ENCODE measurements at places on chromosomes 3 and 15. TPM values are rescaled to one million over a fixed set of nuclear protein-coding genes. Genes with fewer than 3 reads are reported as not detected.

Gene CAMK1
- 40.4 TPM for total RNA-seq

Gene OR4M2
- not detected for total RNA-seq

DNA sequence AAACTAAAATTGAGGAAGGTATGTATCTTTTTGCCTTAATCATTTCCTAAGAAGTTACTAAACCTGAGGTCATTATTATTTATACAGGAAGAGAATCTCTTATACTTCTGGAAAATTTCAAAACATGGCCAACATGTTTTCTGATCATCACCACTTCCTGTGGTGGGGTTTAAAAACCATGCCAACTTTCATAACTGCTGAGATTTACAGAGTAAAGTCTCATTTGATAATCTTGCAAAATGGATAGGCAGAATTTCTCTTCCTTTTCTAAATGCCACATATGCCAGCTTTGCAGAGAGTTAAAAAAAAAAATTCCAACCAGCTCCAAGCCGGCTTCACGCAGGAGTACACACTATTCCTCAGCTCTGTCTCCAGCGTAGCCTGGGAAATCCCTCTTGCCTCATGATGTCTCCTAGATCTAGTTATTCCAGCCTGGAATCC is 124.3 kb upstream of the SPRED1 start:
- peak; percentile 68 for DNase-seq

DNA sequence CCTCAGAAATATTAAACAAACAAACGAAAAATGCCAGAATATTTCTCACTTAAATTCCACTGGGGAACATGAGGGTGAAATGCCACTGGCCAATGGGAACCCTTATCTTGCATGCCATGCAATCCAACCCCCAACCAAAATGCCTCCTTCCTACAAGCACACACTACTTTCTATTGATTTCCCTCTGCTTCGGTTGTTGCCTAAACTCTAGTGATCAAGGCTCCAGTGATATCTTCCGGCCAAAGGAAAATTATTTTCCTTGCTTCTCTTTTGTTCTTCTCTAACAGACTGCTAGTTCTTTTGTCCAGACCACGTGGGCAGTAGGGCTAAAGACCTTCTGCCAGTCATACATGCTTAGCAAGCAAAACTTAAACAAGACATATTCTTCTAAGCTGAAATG is 115.7 kb downstream of the TMCC1 start:
- DNase-seq, result no peak

- DNase-seq, result no peak
Measured at GRCh38 chr15:77538793-77539497, 93.8 kb downstream of the LINGO1 start.

GRCh38 chr3:127405010-127405598 is 117.3 kb upstream of the PRR20G start:
- no peak for DNase-seq

GRCh38 chr3:115960799-115961198 is 337.5 kb downstream of the GAP43 start:
- no peak for DNase-seq

- peak; percentile 30 for DNase-seq
Measured at GRCh38 chr15:68552344-68552743, 26.4 kb upstream of the CORO2B start.

DNA sequence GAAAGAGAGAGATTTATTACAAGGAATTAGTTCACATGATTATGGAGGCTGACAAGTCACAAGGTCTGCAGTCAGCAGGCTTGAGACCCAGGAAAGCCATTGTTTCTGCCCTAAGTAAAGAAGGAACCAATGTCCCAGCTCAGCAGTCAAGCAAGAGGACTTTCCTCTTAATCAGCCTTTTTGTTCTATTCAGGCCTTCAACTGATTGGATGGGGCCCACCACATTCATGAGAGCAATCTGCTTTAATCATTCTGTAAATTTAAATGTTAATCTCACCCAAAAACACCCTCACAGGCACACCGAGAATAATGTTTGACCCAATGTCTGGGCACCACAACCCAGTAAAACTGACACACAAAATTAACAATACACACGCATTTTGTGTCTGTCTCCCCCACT is 64.3 kb downstream of the TRIM42 start:
- DNase-seq, result no peak

GRCh38 chr3:42063888-42064287 is 27.3 kb upstream of the TRAK1 start:
- peak; percentile 95 for DNase-seq

Data from RPMI7951 (cell line).